ENCODE measurements at places on chromosomes 11 and 22.

GRCh38 chr22:21685164-21685513 is 19.3 kb downstream of the PPIL2 start:
- DNase-seq, result no peak

GRCh38 chr22:22968366-22968765 is 80.8 kb downstream of the IGLL5 start:
- no peak for DNase-seq

- DNase-seq, result no peak
These were observed 14.0 kb downstream of the OR8A1 start for GRCh38 chr11:124583781-124584180.

GRCh38 chr11:92240916-92241315 is 16.3 kb downstream of the FAT3 start:
- no peak for DNase-seq

GRCh38 chr11:115802641-115803040 is 298.4 kb upstream of the CADM1 start:
- DNase-seq, result no peak

Measured in activated naive CD4-positive, alpha-beta T cell (primary cell).